ENCODE measurements at places on chromosomes 12 and 14.
A peak's percentile ranks its signal among the peaks of the same experiment; 100 is the strongest.

GRCh38 chr12:21336656-21337055 is 1.9 kb upstream of the SLCO1A2 start:
- DNase-seq, result no peak

GRCh38 chr12:71162832-71163763 is 5.3 kb upstream of the TSPAN8 start:
- DNase-seq, result no peak

DNA sequence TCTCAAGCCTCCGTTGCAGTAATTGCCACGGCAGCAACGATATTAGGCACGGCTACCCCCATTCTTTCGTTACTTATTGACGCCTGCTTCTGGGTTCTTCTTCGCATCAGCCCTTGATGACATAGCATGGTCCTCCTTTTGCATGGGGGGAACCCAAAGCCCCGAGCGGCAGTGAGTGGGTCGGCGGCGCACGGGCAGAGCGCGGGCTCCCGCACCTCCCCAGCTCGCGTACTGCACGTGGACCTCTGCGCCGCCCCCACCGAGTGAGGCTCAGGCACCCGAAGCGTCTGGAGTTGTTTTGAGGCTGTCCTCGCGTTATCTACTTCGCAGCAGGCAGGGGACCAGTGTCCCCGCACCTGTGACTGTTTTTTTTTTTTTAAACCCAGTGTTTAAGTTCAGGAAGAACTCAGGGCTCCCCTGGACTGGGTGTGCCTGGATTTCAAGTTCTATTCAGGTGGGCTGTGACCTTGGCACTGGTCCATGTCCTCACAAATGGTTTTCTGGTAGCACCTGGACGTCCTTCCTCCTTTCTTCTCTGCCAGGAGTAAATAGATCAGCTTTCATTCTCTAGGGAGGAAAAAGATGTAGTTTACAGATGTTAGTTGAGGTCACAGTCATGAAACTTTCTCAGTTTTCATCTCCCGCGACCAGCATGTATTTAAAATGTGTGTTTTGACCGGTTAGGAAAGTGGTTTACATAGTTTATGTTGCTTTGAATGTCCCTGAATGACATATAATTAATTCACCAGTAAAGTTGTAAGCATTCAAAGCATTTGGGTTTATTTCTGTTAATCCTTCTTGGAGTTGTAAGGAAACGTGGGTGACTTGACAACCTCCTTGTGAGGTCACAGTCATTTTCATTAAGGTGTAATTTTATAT is 1.4 kb upstream of the FOXN4 start:
- DNase-seq, result no peak

DNA sequence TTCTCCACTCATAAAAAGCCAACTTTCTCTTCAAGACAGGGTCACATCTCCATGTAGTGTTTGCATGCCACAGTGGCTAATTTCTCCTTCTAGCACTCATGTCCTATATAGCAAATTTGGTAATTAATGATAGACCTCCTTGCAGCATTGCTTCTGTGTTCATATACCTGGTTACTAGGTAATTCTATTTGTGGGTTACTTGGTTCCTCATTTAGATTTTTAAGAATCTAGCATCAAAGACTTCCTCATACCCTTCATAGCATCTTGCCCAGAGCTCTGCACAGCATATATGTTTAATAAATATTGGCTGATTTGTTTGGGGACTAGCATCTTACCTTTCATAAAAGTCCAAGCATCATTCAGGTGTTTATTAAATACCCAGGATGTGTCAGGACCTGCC is 152.1 kb downstream of the DUSP6 start:
- DNase-seq, result no peak

DNA sequence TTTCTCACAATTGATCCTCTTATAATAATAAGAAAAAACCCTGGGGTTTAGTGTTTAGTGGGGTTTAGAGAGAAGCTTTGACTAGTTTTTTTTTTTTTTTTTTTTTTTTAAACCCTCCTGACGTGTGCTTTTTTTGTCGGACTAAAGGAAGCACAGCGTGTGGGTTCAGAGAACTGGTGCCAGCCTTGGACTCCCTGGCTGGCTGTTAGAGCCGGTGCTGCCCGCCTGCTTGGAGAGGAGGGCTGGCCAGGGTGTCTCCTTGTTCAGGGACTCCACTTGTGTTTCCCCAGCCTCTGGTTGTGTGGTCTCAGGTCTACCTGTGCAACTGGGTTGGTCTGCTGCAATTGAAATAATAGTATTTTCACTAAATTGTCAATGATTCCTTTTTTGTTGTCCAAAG is 54.1 kb upstream of the ASPG start:
- no peak for DNase-seq

- DNase-seq, result no peak
Measured at GRCh38 chr12:70644861-70645260, 7.6 kb upstream of the PTPRB start.

GRCh38 chr12:9813821-9814798 is 13.2 kb upstream of the KLRF1 start:
- DNase-seq, result peak; percentile 86

GRCh38 chr14:55271572-55272298 is 514 bp downstream of the FBXO34 start:
- peak; percentile 45 for DNase-seq

GRCh38 chr12:44100264-44100663 is 264.4 kb downstream of the TMEM117 start:
- DNase-seq, result no peak

- DNase-seq, result no peak
Measured at GRCh38 chr14:85529803-85530574, at the start of gene FLRT2. TSS of gene FLRT2 (plus strand) at chr14:85530144. CDS start at chr14:85621515, 91,371 bp downstream.

DNA sequence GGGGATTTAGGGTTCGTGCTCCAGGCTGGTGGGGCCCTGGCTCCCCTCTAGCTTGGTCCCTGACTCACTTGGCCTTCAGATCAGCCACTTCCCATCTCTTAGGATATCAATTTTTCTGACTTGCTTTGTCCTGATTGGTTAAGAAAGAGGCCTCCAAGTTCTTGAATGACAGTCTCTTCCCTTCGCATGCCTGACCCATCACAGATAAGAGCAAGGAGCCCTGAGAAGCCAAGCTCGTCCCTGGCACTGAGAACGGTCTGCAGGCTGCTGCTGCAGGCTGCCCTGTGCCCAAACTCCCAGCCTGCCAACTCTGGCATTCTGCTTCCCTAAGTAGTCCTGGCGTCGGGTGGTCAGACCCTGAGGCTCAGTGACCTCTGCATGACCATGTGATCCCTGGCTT is 794 bp upstream of the LRTM2 start:
- DNase-seq, result no peak

DNA sequence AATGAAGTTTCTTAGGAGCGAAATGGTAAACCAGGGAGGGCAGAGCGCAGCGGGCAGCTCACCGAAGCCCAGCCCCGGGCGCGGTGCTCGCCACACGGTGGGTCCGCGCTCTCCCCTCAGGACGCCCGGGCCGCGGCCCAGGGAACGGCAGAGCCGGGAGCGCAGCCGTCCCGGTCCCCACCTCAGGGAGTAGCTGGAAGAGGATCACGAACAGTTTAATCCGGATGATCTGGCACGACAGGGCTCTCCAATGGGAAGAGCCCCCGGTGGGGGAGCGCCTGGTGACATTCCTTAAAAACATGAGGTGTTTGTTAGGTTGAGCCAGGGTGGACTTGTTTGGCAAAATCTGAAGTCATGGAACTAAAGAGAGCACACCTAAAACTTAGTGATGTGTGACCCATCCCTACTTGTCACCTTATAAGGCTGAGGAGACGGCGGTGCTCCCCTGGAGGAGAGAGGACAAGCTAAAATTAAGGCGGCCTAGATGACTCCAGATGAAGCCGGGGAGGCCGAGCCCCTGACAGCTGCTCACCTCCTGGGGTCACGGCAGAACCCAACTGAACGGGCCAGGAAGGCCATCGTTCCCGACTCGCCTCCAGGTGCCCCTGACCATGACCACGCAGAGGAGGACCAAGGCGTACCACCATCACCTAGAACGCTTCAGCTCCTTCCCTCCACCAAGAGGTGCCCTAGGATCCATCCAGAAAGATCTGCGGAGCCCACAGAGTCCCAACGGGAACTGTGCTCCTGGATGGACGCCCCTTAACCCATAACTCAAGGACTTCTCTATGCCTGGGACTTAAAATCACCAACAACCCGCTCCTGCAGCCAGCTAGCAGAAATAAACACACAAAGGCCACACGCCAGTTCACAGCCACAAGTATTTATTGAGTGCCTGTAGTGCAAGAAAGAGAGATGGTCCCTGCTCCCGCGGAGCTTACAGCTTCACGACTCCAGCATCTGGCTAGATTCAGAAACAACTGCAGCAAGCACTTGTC is 866 bp upstream of the PITPNM2 start:
- DNase-seq, result no peak

GRCh38 chr14:64845878-64846277 is 33.8 kb downstream of the SPTB start:
- no peak for DNase-seq

DNA sequence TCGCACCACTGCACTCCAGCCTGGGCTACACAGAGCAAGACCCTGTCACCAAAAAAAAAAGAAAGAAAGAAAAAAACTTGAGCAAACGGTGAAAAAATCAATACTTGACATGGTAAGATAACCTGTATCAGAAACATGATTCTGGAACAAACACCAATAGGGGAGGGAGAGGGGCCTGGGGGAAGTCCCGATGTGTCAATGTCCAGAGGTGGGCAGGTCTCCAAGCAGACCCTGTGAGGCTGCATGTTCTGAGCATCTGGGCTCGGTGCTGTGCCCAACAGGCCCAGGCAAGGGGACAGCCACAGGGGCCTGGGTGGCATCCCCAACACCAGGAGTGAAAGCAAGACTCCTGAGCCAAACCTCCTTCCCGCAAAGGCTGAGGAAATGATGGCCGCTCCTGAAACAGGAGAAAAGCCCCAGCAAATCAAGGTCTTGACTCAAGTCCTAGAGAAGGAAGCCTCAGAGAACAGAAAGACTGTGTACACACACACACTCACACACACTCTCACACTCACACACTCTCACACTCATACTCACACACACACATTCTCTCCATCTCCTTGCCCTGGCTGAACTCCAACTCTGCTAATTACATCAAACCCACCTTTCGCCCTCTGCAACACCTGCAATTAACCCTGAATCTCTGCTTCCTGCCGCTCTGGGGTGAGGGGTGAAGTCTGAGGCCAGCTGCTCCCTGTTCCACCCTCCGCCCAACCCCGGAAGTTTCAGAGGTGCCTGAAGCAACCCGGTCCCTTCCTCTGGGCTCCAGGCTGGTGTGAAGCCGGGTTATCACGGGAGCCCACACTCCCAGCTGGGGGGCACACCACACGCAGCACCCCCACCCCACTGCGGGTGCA is 20.4 kb downstream of the CCDC88C start:
- no peak for DNase-seq

DNA sequence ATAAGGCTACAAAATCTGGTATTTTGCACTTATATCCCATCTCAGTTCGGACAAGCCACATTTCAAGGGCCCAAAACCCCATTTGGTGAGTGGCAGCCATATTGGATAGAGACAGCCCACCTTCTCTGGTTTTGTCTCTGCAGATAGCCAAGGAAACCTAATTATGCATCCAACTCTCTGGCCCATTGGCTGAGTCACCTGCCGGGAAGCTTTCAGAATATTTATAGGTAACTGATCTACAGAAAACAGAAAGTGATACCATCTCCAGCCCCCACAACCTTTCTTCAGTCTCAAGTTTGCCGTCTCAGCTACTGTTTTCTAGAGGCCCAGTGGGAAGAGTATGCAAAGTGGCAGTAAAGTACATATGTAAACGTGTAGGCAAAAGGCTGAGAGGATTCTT is 33.7 kb upstream of the PPP1CC start:
- peak; percentile 61 for DNase-seq

GRCh38 chr12:41365653-41366171 is 177.6 kb downstream of the PDZRN4 start:
- DNase-seq, result no peak

DNA sequence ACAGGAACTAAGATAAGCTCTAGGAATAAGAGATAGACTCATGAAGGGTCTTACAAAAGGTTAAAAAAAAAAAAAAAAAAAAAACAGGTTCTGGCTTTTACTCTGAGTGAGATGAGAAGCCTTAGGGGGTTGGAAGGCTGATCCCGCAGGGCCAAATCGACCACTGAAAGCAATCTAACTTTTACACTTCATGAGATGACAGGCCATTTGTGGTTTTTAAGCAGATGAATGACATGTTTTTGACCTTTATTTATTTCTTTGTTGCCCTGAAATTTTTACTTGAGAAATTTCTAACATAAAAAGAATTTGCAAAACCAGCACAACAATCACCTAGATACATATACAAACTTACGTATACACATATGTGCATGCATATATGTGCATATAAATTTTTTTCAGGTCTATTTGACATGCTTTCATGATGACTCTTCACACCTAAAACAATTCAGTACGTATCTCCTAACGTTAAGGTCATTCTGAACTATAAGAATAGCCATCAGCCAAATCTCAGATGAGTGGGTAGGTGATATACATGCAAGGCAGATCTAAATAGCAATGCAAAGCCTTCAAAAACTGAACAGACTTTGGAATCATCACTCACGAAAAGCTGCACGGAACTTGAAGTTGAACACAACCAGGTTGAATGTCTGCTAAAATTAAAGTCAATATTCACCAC is 87.0 kb downstream of the R3HDM2 start:
- DNase-seq, result no peak

- no peak for DNase-seq
Measured at GRCh38 chr14:94571950-94572349, 9.3 kb upstream of the SERPINA5 start.

DNA sequence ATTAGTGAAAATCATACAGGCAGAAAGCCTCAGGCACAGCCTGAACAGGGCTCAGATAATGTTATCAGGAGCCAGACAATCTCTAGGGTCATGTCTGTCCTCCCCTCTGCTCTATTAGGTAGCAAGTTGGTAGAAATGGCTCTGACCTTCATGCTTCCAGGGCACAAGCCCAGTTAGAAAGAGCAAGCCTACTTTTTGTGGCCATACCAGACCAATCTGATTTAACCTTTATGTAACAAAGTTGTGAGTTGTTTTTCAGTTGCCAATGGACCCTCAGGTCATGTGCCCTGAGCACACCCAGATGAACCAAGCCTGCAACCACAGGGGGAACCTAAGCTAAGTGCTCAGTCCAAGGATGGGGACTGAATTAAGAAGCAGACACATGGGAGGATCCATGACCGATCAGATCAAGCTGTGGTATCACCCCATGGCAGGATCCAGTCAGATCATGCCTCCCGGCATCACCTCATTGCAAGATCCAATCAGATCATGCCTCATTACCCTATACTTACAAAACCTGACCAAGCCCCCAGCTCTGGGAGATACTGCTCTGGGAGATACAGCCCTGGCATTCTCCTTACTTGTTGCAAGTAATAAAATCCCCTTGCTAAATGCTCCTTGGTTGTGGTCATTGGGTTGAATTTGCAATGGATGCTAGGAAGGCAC is 18.8 kb upstream of the HIGD1C start:
- DNase-seq, result no peak

DNA sequence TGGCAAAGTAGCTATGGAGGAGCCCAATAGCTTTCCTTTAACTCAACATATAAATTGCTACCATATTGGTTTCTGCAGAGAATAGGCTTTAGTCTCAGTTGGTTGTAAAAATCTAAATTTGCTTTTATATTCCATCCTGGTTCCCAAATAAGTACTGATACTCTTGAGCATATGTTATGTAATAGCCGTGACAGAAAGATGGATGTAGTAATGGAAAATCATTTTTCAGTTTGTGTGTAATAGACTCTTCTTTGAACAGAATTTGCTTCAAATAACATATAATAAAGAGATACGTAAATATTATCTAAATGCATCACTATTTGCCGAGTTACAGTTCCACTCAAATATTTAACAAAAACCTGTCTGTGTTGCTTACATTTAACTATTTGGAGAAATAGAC is 271.6 kb downstream of the LRFN5 start:
- DNase-seq, result no peak

GRCh38 chr14:22668417-22668816 is 24.3 kb upstream of the OR6J1 start:
- DNase-seq, result no peak

- DNase-seq, result no peak
Measured at GRCh38 chr12:62886796-62887195, 48.2 kb downstream of the PPM1H start.

GRCh38 chr12:60120199-60120598 is 524.4 kb downstream of the SLC16A7 start:
- no peak for DNase-seq
